ENCODE measurements at places on chromosomes 4 and X.

GRCh38 chr4:66694739-66695138 lies 850.6 kb downstream of the CENPC start:
- no peak for DNase-seq

- no peak for DNase-seq
Measured at GRCh38 chr4:153785910-153786721, 2.8 kb downstream of the SFRP2 start.

- DNase-seq = no peak
Measured at GRCh38 chrX:17042037-17042436, 95.6 kb downstream of the REPS2 start.

GRCh38 chr4:16646459-16646858 lies 252.0 kb downstream of the LDB2 start:
- DNase-seq = no peak

DNA sequence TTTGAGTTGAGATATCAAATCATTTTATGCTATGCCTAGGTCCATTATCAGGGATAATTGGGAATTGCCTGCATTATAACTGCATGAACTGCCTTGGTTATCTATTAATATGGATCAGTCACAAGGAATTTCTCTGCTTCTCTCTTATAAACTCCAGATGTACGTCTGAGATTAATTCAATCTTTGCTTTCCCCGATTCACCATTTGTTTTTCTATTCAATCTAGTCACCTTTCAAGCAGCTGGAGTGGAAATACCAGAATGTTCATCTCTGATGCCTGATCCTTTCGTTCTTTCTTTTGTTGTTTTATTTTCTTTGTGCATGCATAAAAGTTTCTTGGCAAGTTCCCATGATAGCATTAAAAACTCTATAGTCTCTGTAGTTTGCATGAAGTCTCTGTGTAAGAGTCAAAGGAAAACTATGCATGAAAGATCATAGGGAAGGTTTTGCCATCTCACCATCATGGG lies 22.6 kb downstream of the SYNPO2 start:
- no peak for DNase-seq

GRCh38 chr4:152102436-152103000 lies 341.7 kb upstream of the GATB start:
- DNase-seq = no peak

DNA sequence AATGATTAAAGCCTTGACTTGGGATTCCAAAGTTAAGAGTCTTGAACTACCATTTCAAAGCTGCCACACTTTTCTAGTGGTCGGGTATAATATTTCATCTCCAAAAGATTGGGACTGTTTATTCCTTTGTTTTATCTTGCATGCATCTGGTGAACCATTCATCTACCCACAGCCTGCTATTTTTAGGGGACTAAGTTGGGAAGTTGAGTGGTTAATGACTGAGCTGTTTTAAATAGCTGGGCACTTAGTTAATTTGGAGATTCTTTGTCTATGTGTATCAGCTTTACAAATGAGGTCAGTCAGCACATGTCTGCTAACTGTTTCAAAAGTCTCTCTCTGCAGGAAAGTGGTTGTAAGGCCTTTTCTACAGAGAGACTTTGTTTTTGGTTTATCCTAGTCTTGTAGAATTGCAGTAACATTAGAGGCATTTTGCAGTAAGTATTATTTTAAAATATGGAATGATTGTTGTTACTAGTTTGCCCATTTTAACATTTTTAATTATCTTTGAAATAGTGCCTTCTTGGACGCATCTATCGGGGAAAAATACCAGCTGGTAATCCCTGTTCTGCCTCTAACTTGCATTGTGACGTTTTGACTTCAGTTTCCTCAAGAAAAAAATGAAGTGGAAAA lies 8.2 kb downstream of the BMP2K start:
- no peak for DNase-seq

- DNase-seq = no peak
Measured at GRCh38 chr4:87211249-87211952, 9.0 kb downstream of the KLHL8 start.
